ENCODE measurements at places on chromosomes 5 and 9.

DNA sequence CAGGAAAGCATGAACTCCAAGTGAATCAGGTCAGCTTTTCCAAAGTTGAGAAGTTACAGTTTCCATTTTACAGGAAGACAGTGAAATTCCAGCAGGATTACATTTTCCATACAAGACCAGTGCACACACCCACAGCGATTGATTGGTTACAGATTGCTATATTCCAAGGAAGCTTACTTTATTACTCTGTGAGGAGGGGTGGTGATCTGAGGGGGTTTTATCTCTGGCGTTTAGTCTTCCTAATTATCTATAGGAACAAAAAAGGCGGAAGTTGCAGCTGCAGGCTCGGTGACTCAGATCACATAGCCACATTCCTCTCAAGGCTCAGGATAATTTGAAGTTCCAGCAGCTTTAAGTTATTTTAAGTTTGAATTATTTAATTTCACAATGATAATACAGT lies 450.4 kb upstream of the NMUR2 start:
- DNase-seq, result no peak

DNA sequence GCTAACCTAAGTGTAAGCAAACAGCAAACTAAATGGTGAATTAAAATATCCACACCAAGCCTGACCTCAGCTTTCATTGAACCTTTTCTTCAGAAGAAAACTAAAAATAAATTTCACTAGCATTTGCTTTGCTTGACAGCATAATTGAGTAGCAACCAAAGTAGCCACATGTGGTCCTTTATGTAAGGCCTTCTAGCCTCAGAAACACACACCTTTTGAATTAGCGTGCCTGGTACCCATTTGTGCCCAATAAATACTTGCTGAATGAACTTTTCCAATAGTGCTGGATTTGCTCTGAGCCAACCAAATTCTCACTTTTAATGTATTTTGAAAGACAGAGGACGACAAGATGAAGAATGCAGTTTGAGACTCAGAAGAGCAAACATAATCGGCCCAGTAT lies 2.1 kb upstream of the NIPBL start:
- no peak for DNase-seq

DNA sequence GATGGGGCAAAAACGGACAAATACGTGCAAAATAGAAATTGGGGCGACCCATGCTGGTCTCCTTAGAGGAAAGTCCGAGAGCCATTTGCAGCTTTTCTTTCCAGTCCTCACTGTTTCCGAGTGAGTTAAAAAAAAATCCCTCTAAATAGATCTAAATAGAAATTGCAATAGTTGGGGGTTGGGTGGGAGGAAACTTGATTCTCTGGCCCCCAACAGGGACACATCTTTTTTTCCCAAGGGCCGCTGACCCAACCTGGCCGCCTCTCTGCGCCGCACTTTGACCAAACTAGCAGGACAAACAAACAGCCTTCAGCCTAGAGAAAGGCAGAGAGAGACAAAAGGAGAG lies 2.8 kb upstream of the NKX2-5 start:
- no peak for DNase-seq

GRCh38 chr9:12968093-12968492 lies 193.3 kb downstream of the LURAP1L start:
- DNase-seq, result no peak

DNA sequence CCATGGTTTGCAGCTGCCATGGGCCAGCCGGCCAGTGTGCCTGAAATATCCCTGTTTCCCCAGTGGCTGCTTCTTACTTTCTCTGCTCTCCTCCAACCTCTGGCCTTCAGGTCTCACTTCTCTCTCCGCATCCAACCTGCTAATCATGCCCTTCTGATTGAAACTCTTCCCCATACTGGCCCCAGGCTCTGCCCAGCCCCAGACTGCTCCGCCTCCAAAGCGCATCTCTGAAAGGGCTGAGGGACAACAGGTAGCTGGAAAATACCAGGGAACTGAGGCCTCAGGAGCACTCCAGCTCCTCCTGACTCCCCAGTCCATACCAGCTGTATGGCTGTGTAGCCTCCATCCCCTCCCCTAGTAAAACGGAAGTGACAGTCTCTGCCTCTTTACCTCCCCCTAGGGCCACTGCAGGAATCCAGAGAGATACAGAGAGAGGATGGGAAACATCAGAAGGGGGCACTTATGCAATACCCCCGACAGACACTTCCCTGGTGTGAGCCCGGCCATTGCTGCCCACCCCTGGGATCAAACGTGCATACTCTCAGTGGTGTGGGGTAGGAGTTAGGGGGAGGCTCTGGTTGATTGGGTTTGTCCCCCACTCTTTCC lies 34.2 kb downstream of the PAX5 start:
- no peak for DNase-seq

GRCh38 chr5:57695179-57695578 lies 212.6 kb upstream of the ACTBL2 start:
- DNase-seq, result no peak

- DNase-seq, result no peak
These were observed 163.8 kb upstream of the MVB12B start for GRCh38 chr9:126162611-126163381.

DNA sequence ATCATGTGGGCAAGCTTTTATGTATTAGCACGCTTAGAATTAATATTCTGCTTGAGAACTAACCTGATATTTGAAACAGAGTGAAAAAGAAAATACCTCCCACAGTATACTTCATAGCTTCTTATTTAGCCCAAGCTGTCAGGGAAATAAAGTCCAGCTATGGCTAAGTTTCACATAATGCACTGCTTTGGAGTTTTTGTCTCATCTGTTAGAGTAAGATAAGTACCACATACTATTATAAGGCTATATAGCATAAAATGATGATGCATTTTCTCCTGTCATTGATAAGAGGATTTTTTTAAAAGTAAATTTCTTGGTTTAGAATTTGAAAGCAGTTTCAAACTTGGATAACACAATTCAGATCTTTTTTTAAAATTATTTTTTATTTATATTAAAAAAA lies 2.4 kb upstream of the ANKDD1B start:
- no peak for DNase-seq

DNA sequence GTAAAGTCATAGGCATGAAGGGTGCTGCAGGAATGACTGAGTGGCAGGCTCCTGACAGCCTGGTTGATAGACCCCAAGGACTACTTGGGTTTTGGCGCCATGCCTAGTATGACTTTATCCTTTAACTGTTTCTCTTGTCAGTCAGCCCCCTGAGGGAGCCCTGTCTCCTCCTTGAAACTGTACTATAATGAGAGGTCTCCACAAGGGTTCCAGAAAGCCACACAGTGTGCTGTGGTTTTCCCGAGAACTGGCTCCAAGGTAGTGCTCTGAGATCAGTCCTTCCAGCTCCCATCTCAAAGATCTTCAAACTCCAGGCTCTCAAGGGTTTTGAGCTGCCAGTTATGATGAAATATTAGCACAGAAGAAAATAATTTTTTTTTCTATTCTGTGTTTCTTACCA lies 26.7 kb upstream of the TNC start:
- no peak for DNase-seq

- no peak for DNase-seq
These were observed 36.6 kb downstream of the PCDH1 start for GRCh38 chr5:141841378-141842180.

GRCh38 chr9:99078717-99079116 lies 26.2 kb upstream of the TGFBR1 start:
- no peak for DNase-seq

GRCh38 chr9:98118640-98119601 lies at the start of gene TRIM14:
TRIM14 (minus strand) TSS chr9:98119222; CDS start chr9:98119188, 34 bp downstream.
- DNase-seq, result peak; percentile 49

GRCh38 chr5:4514067-4514648 lies 626.0 kb upstream of the ADAMTS16 start:
- no peak for DNase-seq

DNA sequence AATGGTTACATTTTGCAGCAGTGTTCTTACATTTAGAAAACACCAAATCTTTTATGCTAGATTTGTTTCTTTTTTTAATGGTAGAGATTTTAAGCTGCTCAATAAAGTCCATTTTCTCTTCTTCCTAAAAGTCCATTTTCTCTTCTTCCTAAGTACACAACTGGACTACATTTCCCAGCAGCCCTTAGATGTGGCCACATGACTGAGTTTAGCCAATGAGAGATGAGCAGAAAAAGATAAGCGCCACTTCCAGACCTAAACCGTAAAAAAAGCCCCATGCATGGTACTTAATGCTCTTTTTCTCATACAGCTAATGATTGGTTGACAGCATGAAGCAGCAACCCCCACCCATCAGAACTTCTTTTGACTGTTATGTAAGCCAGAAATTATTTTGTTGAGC lies 206.7 kb downstream of the FAM114A2 start:
- no peak for DNase-seq

DNA sequence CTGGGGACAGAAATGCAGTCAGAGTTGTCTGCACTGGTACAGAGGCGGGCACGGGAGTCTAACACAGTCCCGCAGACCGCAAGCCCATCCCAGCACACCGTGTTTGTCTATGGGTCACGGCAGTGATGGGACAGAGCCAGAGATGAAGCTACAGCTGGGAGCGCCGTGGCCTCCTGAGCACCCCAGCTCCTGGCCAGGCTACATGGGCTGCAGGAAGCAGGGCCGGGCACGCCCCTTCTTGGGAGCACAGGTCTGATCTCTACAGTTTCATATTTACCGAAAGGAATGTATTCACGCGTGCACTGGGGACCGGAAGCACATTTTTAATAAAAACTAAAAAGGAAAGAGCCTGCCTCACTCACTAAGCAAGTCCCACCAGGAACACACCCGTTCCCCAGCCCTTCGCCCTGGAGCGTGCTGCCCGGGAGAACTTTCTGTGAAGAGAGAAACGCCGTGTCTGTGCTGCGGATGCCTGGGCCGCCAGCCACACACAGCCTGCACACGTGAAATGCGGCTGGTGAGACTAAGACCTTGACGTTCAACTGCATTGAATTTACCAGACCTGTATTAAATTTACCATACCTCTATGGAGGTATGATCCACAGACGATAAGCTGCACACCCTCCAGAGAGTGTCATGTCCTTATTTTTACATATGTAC lies 81.1 kb downstream of the VAV2 start:
- no peak for DNase-seq

GRCh38 chr5:56900858-56901578 lies 8.4 kb upstream of the SETD9 start:
- DNase-seq, result no peak

- no peak for DNase-seq
These were observed 60.4 kb downstream of the FBXL7 start for GRCh38 chr5:15560421-15560820.

DNA sequence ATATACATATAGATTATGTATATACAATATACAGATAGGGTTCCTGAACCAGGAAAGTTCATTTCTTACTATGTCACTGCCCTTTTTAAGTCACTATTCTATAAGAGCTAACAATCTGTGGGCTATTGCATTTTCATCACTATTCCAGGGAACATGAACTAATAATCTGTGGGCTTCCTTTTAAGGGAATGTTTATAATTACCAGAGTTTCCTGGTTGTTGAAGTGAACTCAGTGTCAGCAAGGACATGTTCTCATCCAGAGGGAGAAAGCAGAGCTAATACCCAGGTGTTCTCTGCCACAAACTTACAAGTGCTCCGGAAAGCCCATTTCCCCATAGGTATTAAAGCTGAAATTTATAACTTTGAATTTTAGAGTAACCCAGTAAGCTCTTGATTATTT lies 69.6 kb downstream of the CWC27 start:
- no peak for DNase-seq

GRCh38 chr9:68530618-68531017 lies 10.1 kb downstream of the TMEM252 start:
- no peak for DNase-seq

- DNase-seq, result no peak
These were observed 44.0 kb upstream of the IRX4 start for GRCh38 chr5:1926471-1927341.

- no peak for DNase-seq
These were observed 87.5 kb downstream of the TRIM32 start for GRCh38 chr9:116774421-116775180.

GRCh38 chr9:84573083-84573482 lies 96.4 kb upstream of the NTRK2 start:
- no peak for DNase-seq

GRCh38 chr9:88807426-88807825 lies 183.8 kb upstream of the S1PR3 start:
- DNase-seq, result no peak

DNA sequence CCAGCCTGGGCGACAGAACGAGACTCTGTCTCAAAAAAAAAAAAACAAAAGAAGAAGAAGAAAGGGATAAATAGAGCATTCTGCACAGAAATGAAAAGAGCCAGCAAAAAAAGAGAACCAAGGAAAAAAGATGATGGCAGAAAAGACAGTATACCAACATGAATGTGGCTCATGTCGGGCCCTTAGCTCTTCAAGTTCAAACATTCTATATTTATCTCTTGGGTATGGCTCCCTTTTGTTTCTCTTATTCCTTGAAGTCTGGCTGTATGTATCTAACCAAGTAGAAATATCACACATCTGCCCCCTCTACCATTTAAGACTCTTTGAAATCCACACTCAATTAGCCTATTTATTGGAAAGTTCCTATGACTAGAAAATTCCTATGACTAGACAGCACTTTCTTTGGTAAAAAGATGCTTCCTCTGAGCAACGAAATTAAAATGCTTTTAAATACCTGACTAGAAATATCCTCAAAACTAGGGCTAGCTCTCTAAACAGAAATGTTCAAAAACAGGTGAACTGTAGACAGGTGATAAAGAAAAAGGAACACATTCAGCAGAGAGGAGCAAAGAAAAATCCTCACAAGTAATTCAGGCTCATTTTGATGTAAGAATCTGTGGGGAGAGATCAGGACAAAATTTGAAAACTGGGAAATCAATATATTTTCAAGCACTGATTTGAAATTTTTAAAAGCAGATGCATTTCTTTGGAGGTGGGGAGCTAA lies 2.6 kb downstream of the SELENOP start:
- no peak for DNase-seq

GRCh38 chr5:135382106-135382790 lies 16.8 kb downstream of the MACROH2A1 start:
- DNase-seq, result no peak

DNA sequence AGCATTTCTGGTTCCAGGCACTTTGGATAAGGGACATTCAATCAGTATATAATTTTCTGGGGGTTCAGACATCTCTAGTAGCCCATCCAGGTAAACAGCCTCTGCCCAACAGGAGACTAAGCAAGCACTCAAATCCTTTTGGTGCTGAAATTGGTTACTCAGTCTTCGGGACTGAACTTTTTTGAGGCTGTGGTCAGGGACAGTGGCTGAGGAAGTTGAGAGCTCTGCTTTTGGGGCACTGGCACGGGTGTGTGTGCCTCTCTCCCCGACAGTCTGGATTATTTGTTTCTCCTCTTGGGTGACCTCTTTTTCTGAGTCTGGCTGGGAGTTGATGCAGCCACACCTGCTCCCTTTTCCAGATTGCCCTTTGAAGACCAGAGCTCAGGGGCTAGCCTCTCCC lies 47.6 kb downstream of the ACER2 start:
- no peak for DNase-seq

GRCh38 chr9:91117959-91118703 lies 243.6 kb downstream of the AUH start:
- DNase-seq, result no peak

DNA sequence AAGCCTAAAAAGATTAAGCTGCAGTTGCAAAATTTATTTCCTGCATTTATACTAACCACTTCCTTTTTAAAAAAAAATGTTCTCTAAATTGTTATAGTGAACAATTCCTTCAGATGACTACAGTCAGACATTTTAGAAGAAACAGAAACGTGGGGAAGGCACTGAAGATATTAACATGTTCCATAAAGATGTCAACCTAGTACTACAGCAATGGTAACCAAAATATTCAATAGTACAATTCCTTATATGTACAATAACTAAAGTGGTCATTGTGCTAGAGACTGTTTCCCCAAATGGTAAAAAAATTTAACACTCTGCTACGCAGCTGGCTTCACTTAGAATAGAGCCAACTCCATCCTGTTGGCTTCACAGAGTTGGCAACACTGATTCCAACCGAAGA lies 97.7 kb downstream of the FNBP1 start:
- no peak for DNase-seq

Measured in stimulated activated CD4-positive, alpha-beta T cell treated with anti-CD3 and anti-CD28 coated beads, Interleukin-1b, Interleukin-23, amount 100 ng/mL, for 48 hours (primary cell).